ENCODE measurements at places on chromosomes 7 and 10.

- no peak for DNase-seq
Observed at GRCh38 chr7:70082099-70082611, 483.9 kb downstream of the AUTS2 start.

DNA sequence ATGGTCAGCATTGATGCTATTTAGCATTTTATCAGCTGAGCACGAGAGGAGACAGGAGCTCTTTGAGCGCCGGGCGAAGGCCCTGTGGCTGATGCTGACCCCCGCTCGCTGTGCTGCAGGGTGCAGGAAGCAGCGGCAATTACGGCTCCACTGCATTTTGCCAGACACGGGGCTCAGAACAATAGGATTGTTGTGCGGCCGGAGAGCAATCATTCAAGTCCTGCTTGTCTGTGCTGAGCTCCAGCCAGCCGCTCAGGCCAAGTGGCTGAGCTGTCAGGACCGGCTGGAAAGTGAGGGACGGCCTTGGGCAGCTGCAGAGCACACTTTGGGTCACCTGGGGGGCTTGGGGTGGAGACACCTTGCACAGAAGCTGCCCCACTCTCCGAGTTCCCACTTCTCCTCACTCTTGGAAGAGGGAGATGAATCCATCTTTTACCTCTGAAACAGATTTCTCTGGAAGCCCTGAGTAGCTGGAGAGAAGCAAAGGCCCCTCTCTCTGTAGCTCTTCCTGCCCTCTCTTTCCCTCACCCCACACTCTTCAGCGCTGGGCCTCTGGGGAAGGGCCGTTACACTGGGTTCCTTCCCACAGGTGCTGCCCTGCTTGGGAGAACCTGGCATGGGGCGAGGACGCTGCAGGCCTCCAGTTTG is 17.3 kb upstream of the ADARB2 start:
- no peak for DNase-seq

- peak; percentile 77 for DNase-seq
Observed at GRCh38 chr7:56007167-56007652, 42.8 kb downstream of the NIPSNAP2 start.

DNA sequence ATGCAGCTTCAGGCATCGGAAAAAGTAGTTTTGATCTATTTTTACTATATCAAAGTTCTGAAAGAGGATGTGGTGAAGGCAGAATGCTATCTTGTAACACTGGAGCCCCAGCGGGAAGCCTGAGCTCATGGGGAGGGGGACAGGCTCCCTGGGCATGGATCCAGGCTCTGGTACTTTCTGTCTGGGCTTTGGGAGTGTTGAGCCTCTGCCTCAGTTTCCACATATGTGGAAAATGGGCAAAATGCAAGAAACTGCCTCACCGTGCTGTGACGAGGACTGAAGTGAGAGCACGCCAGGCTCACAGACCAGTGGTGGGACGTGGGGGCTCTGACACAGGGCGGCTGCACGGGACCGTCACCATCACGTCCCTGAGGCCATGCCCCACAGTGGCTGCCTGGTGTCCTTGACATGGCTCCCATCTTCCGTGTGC is 182.9 kb upstream of the SHH start:
- no peak for DNase-seq

DNA sequence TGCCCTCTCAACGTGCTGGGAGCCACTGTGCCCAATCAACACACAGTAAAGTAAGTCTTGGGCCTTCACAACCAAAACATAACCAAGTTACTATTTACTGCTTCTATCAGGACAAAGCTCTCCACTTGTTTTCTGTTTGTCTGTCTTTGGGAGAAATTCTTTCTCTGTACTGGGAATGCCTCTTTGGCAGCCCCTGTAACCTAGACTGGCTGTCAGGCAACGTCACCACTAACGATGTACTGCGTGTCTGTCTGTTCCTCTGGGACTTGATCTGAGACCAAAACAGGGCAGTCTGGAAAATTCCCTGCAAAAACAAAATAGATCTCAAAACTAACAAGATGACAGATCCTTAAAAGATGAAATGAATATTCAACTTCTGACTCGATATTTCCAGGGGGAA is 113.0 kb downstream of the SMURF1 start:
- no peak for DNase-seq

GRCh38 chr7:156234192-156234591 is 406.4 kb upstream of the RNF32 start:
- no peak for DNase-seq

- DNase-seq = no peak
Observed at GRCh38 chr7:86448856-86449255, 194.9 kb upstream of the GRM3 start.

DNA sequence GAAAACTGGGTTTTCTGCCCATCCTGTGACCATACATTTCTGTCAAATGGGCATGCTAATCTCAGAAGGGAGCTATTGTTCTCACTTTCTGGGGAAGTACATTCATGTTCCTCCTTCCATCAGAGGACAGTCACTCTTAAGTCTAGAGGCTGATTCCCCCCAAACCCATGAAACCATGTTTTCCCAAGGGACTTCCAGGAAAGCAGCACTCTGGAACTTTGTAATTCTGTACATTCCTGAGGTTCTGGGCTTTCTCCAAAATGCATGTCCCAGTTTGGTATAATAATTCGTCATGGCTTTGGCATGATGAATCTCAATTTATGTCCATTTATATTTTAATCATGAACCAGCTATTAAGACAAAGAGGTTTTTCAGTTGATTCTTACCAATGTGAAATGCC is 688.1 kb downstream of the LRMDA start:
- no peak for DNase-seq

GRCh38 chr10:42989481-42989921 is 87.4 kb upstream of the RET start:
- no peak for DNase-seq

DNA sequence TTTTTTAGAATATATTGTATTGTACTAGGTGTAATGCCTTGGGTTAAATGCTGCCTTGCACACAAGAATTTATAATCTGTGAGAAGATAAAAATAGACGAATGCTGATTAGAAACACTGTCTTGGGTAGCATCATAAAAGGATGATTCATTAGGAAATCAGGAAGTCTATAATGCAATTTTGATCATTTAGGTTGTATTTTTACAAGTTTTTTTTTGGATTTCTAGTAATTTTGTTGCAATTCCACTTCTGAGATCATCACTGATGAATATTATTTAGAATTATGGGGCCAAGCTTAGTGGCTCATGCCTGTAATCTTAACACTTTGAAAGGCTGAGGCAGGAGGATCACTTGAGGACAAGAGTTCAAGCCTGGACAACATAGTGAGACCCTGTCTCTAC is 29.6 kb downstream of the WBP1L start:
- no peak for DNase-seq

DNA sequence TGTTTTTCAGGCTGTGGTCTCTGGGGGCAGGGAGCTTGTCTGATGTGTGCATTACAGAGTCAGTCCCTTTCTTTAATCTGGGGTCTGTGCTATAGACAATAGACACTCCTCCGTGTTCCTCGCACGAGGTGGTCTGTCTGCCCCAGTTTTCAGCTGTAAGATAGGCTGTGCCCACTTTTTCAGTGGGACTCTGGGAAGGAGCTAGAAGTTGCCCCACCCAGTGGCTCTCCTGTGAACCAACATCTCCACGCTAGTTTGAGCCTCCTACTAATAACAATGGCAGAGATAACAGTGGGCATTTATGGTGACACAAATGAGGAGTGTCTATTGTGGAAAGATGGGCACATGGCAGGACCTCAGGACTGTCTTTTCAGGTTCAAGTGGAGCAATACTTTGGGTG is 44.0 kb downstream of the ADRB1 start:
- DNase-seq = no peak

GRCh38 chr10:35636956-35637355 is 5.1 kb downstream of the FZD8 start:
- no peak for DNase-seq

Data from HuH-7 (cell line).